HuH-7.5 (cell line): ENCODE measurements at places on chromosomes 4 and X.

- no peak for DNase-seq
These were observed 658 bp downstream of the ATP6AP2 start for GRCh38 chrX:40581336-40581920.

DNA sequence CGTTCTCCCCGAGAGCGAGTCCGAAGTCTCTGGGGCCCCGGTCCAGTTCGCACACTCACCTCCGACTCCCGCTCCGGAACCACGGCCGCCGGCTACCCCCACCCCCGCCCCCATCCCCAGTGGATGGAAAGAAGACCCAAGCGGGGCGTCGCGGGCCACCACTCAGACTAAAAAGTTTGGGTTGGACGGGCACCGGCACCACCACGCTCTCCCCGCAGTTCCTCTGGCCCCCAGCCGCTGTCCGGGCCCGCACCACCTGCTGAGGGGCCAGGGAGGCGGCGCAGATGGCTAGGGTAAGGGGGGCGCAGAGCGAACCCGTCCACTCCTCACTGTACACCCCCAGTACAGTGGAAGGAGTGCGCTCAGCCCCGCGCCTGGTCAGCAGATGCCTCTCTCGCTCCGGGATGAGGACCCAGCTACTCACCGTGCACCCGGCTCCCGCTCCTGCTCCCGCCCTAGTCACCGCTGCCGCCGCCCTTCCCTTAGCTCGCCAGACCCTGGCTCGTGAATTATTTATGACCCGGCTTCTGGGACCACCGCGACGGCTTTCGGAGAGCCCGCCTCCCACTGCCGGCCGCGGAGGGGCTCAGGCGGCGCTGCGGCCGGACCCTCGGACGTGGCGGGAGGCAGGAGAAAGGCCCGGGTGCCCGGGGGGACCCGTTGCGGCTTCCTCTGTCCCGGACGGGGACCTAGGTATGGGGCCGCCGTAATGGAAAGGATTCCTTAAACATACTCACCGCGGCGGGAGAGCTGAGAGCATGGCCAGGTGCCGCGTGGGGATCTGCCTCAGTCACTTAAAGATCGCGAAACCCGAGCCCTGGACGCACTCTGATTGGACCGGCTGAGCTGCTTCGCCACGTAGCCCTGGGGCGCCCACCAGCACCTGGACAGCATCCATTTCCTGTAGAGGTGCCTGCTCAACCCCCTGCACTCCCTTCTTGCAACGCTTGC, at the start of gene PROM1:
Gene PROM1 (minus strand): TSS at position 783 of the 951 bp plus-strand sequence. CDS start 8,117 bp downstream, outside the sequence.
- DNase-seq: peak; percentile 63

DNA sequence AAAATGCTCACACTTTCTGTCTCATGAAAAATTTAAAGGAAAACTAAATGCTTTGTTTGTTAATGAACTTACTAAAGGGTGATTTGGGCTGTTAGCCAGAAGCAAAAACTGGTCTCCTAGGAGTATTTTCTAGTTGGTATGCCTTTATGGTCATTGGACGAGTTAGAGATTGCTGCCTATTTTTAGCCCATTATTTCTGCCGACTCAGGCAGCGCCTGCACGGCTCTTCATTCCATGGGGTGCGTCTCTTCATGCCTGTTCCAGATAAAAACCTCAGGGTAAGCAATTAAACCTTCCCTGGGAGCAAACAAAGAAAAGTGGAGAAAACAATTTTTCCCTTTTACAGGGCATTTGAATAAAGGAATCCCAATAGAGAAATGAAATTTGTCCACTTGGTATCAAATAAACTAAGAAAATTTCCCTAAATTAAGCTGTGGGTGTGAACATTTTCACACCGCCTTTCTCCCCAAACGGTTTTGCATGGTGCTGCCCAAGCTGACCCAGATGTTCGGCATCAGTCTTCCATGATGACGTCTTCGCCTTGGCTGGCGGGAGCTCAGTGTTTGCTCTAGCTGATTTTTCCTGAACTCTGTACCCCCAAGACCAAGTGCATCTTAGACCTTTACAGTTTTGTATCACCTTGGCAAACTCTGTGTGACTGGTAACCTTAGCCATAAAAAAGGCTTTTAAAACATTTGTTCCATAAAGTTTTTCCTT, 61.7 kb upstream of the ADGRG2 start:
- DNase-seq: no peak

- DNase-seq: no peak
These were observed 33.4 kb upstream of the MAGEC2 start for GRCh38 chrX:142238536-142238935.

- no peak for DNase-seq
These were observed 26.4 kb upstream of the REPS2 start for GRCh38 chrX:16920075-16920474.

- DNase-seq: no peak
These were observed 371.8 kb upstream of the NOCT start for GRCh38 chr4:138643827-138644226.

- DNase-seq: no peak
These were observed 28.2 kb upstream of the HUWE1 start for GRCh38 chrX:53714580-53715345.

DNA sequence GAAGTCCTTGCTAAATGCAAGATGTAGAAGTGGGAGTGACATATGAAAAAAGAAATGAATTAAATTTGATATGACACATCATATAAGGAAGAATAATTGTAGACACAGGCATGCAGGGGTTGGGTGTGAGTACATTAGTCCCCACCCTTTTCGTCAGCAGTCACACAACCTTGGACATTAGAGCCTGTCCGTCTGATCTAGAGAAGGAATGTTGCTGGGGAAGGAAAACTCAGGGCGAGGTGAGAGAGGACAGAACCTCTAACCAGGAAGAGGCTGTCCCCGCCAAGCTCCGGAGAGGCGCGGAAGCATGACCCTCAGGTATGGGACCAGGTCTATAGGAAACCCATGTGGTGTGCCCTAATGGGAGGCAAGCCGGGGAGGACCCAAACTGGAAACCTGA, 102.1 kb downstream of the RELL1 start:
- DNase-seq: no peak

DNA sequence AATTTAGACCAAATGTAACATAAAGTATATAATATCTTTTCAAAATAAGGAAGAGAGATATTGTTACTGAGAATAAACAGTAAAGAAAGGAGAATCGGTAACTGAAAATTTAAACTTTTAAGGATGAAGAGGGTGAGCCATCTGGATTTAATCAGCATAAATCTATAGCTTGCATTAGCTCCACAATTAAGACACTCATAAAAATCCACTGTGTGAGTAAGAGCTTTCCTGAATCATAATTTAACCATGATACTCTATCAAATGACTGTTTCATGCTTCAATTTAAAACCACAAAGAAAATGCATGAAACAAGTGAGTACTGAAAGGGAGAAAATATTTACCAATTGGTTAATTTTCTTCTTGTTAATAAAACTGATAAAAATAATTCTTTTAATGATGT, 951.5 kb upstream of the SLIT2 start:
- no peak for DNase-seq

- no peak for DNase-seq
These were observed 974.9 kb downstream of the RPA4 start for GRCh38 chrX:97858592-97858991.

- DNase-seq: no peak
These were observed 50.4 kb downstream of the GAK start for GRCh38 chr4:881709-882108.

GRCh38 chrX:103626855-103627254, 1.9 kb upstream of the TCEAL1 start:
- DNase-seq: no peak

DNA sequence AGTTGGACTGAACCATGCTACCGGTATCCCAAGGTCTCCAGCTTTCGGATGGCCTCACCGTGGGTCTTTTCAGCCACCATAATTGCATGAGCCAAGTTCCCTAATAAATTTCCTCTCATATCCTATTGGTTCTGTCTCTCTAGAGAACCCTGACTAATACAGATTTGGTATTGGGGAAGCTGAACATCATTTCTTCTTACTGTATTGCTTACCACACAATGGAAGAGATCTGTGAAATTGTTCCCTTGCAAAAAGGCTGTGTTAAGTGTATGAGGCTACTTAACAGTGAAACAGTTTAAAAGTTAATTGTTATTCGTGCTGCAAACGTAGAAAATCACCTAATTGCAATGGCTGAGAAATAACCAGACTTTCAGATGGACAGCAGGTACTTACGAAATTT, 34.0 kb downstream of the PLAC8 start:
- DNase-seq: no peak

DNA sequence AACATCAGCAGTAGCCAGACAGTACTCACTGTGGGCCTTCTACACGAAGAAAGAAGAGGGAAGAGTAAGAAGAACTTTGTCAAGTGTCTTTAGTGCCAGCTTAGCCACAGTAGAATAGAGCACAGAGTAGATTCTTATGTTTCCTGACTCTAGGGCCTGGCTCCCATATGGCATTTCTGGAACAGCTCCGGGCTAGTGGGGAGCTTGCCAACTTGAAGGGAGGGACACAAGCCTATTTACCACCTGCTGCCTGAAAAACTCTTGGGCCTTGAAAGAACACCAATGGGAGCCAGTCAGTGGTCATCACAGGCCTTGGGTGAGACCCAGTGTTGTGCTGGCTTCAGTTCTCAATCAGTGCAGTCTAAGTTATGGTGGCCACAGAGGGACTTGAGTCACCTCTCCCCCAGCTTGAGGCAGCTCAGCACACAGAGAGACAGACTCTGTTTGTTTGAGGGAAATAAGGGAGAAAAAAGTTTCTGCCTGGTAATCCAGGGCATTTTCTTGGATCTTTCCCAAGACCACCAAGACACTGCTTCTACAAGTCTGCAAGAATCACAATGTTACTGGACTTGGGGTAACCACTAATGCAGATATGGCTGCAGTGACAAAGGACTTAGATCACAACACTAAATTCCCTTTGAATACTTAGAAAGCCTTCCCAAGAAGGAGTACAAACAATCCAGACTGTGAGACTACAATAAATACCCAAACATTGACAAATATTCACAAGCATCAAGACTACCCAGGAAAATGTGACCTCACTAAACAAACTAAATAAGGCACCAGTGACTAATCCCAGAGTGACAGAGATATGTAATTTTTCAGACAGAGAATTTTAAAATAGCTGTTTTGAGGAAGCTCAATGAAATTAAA, 261.0 kb upstream of the NDST3 start:
- DNase-seq: no peak

- no peak for DNase-seq
These were observed 174.5 kb upstream of the C1QTNF7 start for GRCh38 chr4:15253349-15253748.

DNA sequence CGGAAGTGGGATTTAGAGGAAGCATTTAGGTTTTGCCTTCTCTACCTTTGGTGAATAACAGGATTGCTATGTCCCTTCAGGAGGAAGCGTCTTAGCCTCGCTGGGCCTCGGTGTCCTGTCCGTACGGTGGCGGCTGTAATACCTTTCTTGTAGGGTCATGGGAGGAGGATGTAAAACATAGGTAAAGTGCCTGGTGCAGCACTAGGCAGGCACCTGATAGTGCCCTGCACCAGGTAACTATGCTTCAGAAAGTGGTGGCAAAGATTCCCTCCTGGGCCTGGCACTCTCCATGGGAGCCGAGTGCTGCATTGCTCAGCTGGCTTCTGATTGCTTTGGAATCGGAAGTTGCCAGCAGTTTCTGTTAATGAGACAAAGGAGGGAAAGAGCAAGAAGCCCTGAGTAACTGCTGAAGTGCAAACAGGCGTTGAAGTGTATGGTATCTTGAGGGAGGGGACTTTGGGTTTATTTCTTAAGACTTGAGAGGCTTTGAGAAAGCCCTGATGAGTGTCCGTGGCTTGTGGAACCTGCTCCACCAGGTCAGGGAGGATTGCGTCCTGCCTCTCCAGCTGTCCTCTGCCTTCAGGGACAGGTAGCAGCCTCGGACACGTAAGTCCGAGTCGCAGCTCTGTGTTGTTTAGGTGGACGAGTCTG, 45.8 kb downstream of the TBC1D14 start:
- DNase-seq: no peak

- DNase-seq: no peak
These were observed 579 bp downstream of the ABCD1 start for GRCh38 chrX:153725039-153725831.

DNA sequence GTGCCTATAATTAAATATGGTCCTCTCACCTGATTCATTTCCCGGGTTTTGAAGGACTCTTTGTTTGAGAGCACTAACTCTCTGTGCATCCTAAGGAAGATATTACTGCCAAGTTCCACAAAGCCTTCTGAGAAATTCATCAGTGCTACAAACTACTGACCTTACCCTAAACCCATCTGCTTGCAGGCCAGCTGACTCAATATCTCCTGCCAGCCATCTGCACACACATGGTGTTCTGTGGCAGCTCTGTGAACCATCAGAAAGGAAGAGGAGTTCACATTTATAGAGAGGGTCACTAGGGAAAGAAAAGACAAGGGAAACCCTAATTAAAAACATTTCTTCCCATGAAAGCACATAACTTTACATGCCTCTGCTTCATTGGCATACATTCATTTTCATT, 156.7 kb downstream of the ATP10D start:
- no peak for DNase-seq

DNA sequence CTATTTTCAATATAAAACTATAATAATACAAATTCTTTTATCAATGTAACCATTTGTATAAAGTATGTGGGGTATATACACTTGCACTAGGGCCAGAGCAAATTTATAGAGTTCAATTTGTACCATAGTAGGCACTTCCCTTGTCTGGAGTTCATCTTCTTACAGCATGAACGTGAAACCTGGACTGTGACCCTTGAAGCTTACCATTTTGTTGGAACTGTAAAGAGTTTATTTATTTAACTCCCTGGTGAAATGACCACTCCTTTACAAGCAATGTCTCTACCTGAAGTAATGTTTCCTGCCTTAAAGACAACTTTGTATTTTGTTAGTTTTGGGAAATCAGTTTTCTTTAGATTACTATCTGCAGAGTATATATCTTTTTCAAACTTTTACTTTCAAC, 188.2 kb downstream of the ARAP2 start:
- DNase-seq: no peak

DNA sequence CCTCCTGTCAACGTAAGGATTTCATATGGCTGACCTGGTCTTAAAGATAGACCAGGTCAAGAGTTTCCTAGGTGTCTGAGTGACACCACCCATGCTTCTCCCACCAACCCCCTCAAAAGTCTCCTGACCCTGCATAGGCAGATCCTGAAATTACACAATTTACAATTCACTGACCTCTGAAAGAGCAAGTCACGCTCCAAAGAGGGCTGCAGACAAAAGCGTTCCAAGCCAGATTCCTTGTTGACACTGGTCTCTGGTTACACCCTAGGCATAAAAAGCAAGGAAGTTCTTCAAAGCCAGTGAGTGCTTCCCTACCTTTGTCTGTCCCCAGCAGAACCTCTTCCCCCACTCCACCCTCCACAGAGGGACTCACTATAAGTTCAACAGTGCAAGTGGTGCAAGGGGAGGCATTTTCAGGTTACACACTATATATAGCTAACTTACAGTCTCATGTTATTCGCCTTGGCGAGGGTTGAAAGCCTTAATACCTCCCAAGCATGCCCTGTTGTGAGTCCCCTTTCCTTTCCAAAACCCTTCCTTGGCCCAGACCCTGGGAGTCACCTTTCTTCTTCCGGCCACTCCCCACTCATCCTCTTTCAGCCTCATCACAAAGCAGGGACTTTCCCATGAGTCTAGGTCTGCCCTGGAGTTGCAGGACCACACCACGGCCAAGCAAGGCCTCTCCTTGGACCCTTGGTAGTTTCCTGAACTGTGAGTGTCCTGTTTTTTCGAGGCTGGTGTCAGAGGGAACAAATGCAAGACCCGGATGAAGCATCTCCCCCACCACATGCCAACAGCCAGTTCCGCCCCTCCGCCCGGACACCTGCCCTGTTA, 58.0 kb upstream of the KLF3 start:
- no peak for DNase-seq

GRCh38 chr4:83370640-83370906, 35.9 kb upstream of the HPSE start:
- DNase-seq: no peak
